HFFc6 (cell line): ENCODE measurements at places on chromosomes 13 and 19. TPM values are rescaled to one million over a fixed set of nuclear protein-coding genes. Genes with fewer than 3 reads are reported as not detected.

DNA sequence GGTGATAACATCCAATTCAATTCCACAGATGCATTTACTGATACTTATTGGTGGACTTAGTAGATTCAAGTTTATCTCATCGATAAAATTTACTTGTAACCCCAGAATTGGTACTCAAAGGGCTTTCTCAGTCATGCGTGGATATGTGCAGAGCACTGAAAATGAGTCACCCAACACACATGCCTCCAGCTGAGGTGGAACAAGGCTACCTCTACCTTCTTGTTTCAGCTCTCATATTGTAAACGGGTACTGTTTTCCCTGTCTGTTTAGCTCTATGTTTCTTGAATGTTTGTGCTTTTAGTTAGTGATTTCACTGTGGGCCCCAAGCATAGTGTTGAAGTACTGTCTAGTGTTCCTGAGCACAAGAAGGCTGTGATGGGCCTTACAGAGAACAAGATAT is 1.5 kb downstream of the LRRC63 start:
- no peak for DNase-seq

DNA sequence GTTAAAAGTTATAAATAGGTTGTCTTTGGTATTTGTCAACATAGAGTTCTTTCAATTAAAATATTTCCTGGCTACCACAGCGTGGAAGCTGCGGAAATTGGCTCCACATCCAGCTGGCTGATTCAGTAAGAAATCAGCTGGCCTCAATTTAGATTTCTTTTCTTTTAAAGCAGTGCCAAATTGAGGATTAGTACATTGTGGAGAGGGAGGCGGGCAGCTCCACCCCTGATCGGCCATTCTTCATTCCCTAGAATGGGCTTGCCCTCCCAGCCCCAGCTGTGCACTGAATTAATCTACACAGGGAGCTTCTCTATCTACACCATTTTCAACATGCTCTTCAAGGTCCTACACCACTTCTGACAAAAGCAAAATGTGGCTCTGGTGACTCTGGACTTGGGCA is 624.8 kb downstream of the DACH1 start:
- DNase-seq, result no peak

The UNC13A gene
- total RNA-seq, result 0.07 to 0.45 TPM (median 0.33 TPM) in 3 replicates

- no peak for DNase-seq
Observed at GRCh38 chr13:75938811-75939560, 302.9 kb downstream of the LMO7 start.

GRCh38 chr13:34411894-34412293 is 530.2 kb upstream of the NBEA start:
- peak; percentile 25 for DNase-seq

GRCh38 chr13:40350283-40350992 is 316.0 kb downstream of the FOXO1 start:
- no peak for DNase-seq

- no peak for DNase-seq
Observed at GRCh38 chr13:33999811-34000605, 182.1 kb downstream of the RFC3 start.

GRCh38 chr19:739998-740715 is 10.8 kb upstream of the MISP start:
- DNase-seq, result no peak
